ENCODE measurements at places on chromosomes 5 and 9. TPM values are rescaled to one million over a fixed set of nuclear protein-coding genes. Genes with fewer than 3 reads are reported as not detected.
A peak's percentile ranks its signal among the peaks of the same experiment; 100 is the strongest.

DNA sequence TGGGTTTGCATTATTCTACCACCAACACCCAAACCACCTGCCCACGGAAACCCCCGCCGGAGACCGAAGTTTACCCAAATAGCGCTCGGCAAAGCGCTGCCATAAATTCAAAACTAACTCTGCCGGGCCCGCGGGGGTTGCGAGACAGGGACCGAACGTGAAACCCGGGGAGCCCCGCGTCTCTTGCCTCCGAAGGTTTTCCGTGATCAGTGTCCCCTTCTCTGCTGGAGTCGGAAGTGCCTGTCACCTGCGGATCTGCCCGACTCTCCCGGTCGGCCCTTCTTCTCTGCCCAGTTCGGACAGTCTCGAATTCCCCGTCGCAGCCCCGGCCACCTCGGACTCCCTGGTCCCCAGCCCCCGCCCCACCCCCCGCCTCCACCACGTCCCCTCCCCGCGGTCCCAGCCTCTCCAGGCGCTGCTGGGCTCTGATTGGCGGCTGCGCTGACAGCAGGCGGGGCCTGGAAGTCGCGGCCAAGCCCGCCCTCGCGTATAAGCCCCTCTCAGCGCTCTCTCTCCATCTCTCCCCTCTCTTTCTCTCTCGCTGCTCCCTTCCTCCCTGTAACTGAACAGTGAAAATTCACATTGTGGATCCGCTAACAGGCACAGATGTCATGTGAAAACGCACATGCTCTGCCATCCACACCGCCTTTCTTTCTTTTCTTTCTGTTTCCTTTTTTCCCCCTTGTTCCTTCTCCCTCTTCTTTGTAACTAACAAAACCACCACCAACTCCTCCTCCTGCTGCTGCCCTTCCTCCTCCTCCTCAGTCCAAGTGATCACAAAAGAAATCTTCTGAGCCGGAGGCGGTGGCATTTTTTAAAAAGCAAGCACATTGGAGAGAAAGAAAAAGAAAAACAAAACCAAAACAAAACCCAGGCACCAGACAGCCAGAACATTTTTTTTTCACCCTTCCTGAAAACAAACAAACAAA, at the start of gene RORB:
RORB (plus strand) TSS at position 517 of the 929 bp plus-strand sequence. CDS start 642 bp downstream, outside the sequence.
- DNase-seq: peak; percentile 66

The UBAP1 gene
- 24.6 TPM for total RNA-seq

The CD74 gene
- total RNA-seq: 220 TPM

DNA sequence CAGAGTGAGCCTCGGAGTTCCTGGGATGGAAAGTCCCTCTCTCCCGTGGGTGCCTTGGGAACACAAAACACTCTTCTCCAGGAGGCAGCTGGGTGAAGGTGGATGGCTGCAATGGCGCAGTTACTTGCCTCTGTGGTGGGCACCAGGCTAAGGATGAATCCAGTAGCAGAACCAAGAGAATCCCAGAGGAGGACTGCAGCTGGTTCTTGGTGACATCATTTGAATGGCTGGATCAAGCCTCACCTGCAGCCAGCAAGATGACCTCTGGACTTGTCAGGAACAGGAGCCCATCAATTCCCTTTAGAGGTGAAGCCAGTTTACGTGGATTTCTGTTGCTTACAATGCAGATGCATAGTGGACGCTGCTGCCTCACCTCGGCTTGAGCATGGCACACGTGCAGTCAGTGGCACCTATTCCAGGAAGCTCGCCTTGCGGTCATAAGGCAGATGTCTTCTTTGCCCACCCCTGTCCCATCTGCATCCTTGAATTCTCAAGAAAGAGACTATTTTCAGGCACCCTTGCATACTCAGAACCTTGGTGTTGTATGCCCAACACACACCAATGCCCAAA, 34.1 kb upstream of the ADAMTS2 start:
- DNase-seq: peak; percentile 21

The CTXN3 gene
- total RNA-seq: not detected

The TAF11L5 gene
- not detected for total RNA-seq

The GPX3 gene
- total RNA-seq: 288 TPM

DNA sequence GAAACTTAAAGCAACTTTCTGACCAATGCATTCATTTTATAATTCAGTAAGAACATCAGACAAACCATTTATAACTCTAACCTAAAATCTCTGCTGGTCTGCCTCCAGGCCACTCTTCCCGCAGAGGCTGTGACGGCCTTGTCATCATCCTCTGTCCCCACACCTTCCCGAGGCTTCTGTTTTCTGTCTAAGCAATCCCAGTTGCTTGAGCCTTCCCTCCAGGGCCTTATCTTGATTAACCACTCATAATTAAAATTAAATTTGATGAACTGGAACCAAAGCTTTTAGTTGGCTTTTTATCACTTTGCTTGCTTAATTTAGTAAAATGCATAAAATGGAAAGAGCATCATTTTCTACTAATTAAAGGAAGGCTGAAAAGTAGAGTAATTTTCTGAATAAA, 312.4 kb downstream of the DIRAS2 start:
- DNase-seq: no peak

DNA sequence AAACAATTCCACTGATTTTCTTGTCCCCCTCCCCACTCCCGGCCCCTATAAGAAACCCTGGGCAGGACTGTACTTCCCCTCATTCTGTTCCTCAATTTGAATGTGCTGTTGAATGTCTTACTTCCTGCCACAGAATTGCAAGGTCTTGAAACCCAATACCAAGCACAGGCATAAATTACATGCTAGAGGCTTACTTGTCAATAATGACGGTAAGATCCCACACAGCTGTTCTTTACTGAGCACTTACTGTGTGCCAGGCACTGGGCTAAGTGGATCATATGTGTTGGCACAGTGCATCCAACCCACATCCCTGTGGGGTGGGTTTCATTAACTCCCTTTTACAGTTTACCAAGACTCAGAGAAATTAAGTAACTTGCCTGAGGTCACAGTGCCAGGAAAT, 63.4 kb downstream of the MVB12B start:
- DNase-seq: no peak

GRCh38 chr9:134835987-134836386, 44.6 kb upstream of the FCN2 start:
- DNase-seq: no peak

The PDCD1LG2 gene
- total RNA-seq: 0.55 TPM

The LTC4S gene
- total RNA-seq: 1.4 TPM

- no peak for DNase-seq
These were observed 6.7 kb upstream of the SOX30 start for GRCh38 chr5:157658893-157659292.

DNA sequence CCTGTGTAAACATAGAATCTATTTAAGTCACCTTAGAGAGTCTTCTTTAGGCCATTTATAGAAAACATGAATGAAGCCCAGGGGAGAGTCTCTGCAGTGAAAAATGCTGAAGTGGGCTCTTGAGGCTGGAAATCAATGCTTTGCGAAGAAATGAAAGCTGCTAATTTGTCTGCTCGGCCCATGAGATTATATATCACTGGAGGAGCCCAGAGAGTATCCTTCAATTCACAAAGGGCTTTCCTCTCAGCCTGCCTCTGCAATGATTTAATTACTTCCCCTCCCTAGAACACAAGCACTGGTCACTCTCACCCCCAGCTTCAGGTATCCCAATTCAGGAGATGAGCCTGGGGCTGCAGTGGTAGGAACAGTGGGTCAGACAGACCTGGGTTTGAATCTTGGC, 8.2 kb upstream of the DRD1 start:
- DNase-seq: no peak

The BTNL3 gene
- not detected for total RNA-seq

DNA sequence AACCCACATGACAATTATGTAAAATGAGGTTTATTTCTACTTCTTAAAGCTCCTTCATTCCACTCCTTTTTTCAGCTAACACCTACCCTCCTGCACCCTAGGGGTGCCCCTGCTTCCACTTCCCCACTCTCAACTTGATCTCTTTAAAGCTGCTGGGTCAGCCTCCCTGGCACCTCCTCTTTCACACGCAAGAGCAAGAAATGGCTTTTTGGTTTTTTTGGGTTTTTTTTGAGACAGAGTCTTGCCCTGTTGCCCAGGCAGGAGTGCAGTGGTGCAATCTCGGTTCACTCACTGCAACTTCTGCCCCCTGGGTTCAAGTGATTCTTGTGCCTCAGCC, 64.4 kb downstream of the SUSD1 start:
- no peak for DNase-seq

DNA sequence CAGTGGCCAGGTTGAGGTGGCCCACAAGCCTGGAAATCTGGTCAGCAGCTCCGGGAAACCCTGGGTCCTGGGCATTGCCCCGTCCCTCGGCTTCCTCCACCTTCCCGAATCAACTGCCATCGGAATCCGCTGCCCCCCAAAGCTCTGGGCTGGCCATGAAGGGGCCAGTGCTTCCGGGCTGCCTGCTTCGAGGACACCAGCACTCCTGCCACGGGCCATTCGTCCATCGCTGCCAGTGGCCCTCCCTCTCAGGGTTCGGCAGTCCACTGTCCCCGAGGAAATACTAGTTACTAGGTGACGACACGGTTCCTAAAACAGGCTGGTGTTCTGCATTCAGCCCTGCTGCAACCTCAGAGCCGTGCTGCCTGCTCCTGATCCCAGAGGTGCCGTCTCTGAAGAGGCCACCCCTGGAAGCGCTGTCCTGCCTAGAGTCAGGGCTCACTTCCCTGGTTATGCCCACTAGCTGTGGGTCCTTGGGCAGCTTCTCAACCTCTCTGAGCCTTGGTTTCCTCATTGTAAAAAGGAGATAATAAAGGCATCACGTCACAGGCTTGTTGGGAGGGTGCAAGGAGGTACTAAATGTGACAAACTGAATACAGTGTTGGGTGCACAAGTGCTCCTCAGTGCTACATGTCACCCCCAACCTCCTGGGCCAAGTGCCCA, 3.5 kb upstream of the WDR5 start:
- no peak for DNase-seq

- DNase-seq: no peak
These were observed 4.2 kb downstream of the MARCHF3 start for GRCh38 chr5:127026166-127026565.

The FOXD4L4 gene
- 0.43 TPM for total RNA-seq

DNA sequence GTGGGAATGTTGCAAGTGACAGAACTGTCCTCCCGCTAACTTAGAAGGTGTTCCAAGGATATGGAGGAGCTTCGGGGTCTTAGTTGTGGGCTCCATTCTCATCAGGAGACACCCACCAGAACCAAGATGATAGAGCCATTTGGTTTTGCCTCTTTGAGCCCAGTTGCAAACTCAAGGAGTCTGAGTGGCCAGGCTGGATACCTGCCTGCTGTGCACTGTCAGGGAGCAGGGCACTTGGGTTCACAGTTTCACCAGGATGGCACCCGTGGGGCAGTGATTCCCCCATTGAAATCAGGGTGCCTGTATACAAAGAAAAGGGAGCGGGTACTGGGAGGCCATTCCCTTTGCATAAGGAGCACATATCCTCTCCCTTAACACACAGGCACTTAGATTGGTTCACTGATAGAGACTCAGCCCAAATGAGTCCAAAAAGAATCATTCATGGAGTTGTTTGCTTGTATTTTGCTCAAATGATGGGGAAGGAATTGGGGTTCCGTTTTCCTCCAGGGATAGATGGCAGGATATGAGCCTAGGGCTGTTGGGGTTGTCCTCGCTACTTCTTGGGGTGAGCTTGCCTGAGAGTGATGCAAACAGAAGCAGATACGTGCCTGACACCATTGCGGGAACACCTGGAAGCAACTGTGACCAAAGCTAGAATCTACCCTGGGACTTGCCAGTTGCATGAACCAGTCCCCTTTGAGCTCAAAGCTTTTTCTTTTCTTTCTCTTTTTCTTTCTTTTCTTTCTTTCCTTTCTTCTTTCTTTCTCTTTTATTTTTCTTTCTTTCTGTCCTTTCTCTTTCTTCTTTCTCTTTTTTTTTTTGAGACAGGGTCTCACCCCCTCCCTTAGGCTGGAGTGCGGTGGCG, 1.3 kb upstream of the PRR7 start:
- no peak for DNase-seq

DNA sequence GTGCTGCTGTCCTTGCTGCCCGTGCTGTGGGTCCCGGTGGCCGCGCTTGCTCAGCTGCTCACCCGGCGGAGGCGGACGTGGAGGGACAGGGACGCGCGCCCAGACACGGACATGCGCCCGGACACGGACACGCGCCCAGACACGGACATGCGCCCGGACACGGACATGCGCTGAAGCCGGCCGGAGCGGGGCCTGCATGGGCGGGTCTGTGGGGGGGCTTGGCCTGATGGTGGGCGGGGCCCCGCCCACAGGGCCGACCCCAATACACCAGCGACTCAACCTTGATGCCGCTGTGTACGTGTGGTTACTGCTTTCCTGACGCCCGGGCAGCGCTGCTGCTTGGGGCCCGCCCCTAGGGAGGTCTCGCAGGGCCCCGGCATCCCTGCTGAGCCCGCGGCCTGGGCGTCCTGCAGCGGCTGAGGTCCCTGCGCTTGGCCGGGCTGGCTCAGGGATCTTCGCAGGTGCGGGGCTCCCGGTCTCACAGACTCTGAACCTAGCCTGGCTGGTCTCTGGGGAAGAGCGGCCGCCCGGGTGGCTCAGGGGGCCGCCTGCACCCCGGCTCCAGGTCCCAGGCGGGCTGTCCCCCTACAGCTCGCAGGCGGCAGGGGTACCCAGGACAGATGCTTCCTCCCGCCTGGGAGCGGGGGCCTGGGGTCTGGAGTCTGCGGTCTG, 20.9 kb downstream of the SLC6A18 start:
- no peak for DNase-seq

DNA sequence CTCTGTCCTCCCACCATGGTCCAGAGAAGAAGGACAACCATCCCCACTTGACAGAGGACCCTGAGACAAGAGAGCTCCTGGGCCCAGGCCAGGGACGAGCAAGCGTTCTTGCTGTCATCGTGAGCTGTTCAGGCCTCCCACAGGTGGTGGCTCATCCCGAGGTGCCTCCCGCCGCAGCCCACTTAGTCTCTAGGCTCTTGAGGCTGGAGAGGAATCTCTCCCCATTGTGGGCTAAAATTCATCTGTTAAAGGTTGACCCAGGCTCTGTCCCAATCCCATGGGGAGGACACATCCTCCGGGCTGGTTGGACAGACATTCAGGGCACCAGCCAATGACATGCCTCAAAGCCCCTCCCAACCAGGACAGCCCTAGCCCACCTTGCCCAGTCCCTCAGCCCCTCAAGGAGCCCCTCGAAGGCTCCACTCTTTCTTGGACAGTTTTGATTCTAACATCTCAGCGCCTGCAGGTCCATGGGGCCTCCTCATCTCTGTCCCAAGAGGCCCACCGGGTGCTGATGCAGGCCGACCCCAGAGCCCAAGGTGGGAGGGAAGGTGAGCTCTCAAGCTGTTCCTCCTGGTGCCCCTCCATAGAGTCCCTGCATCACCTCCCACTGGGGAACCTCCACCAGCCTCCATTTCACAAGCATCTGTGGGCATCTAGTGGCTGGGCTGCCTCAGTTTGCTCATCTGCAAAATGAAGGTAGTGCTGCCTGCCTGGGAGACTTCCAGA, 52.9 kb downstream of the BARX1 start:
- DNase-seq: peak; percentile 22
